MCF 10A (cell line): ENCODE measurements at places on chromosomes 11 and 22.

DNA sequence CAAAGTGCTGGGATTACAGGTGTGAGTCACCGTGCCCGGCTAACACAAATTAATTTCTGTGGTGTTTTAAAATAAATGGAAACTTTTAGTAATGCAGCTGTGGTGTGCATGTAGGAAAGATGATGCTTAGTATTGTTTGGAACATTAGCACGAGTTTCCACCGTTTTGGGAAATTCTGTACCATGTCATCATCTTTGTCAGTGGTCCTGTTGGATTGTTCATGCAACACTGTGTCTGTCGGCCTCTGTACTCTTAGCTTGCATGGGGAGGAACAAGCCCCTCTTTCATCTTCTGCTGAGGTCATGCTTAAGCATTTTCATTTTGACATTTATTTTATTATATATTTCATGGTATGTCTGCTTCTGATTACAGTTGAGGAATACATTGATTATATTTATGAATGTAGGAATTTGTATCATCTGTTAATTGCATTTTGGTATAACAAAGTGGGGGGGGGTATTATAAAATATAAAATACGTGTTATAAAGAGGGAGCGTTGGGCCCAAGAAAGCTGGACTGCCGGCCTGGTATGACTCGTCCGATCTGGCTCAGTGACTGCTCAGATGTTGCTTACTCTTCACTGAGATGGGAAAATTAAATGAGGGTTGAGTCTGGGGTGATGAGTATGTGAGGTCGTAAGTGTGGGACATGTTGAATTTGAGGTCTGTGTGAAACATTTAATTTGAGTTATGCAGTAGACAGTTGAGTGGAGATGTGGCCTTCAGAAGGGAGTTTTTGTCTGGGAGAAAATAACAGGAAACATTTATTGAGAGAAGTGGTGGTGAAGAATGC lies 28.7 kb downstream of the CECR2 start:
- DNase-seq, result no peak

GRCh38 chr22:42984397-42984796 lies 30.6 kb downstream of the PACSIN2 start:
- DNase-seq, result no peak

GRCh38 chr11:74466916-74467885 lies at the start of gene KCNE3:
Gene KCNE3, minus strand, starts transcription at chr11:74467549. Its CDS starts 9,986 bp downstream, at chr11:74457563.
- no peak for DNase-seq

DNA sequence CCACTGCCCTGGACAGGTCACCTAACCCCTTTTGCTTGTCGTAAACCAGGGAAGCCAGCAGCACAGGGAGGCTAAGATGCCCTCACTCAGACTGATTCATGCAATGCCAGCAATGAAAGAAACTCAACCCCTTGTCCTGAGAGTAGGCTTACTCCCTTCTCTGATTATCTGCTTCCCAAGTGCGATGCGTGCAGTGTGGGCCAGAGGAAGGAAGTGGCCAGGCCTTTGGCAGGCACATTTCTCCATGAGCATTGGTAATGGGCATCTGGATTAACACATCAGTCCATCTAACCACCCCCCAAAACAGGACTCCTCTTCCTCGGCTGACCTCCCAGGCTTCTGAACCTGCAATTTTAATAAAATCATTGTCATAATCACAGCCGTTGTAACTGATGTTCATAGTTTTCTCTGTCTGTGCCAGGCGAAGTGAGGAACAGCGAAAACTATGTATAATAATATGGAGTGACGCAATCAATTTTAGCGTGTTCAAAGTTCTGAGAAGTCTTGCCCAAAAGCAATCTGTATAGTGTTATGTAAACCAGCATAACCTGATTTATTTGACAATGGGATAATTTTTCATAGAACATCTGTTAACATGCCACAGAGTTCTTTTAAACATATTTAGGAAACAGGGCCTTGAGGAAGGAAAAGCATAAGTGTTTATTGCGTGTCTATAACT lies 33.9 kb downstream of the TST start:
- no peak for DNase-seq

- DNase-seq, result no peak
Measured at GRCh38 chr11:15747671-15748070, 608.7 kb downstream of the SOX6 start.

GRCh38 chr22:37284805-37285355 lies 2.6 kb downstream of the CYTH4 start:
- no peak for DNase-seq
